Neural progenitor cell (in vitro differentiated cells): ENCODE measurements at places on chromosomes 12 and 14.
A peak's percentile ranks its signal among the peaks of the same experiment; 100 is the strongest.

- peak; percentile 84 for DNase-seq
These were observed 14.7 kb downstream of the ITGA5 start for GRCh38 chr12:54404061-54405004.

GRCh38 chr14:64502456-64502855, 1.2 kb downstream of the ZBTB25 start:
- DNase-seq, result no peak

DNA sequence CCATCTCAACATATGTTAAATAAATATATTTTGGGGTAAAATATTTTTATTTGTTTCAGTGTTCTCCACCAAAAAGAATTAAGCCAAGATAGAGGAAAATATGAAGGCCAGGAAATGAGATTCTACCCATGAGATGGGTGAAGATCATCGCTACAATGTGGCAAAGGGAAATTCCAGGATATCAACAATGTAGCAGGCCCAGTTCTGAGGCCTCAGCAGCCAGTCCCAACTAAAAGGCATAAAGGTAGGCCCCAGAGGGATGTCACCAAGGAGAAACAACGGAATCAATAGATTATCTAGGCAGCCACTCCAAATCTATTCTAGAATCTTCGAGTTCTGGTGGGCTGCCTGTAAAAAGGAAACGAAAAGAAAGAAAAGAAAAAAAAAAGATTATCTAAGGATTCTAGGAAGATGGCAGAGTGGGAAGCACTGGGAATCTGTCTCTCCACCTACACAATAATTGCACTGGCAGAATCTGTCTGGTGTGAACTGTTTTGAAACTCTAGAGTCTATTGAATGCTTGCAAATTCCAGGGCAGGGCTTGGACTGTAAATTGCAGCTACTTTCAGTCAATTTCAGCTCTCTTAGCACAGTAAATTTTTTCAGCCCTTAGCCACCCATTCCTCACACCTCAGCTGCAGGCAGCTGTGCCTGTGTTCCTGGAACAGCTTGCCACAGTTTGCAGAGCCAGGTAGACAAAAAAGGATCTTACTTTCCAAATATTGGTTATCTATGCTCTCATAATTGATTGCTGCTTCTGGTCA, 33.1 kb upstream of the MMP19 start:
- no peak for DNase-seq

- no peak for DNase-seq
These were observed 211.3 kb downstream of the ALG10 start for GRCh38 chr12:34233618-34234017.

DNA sequence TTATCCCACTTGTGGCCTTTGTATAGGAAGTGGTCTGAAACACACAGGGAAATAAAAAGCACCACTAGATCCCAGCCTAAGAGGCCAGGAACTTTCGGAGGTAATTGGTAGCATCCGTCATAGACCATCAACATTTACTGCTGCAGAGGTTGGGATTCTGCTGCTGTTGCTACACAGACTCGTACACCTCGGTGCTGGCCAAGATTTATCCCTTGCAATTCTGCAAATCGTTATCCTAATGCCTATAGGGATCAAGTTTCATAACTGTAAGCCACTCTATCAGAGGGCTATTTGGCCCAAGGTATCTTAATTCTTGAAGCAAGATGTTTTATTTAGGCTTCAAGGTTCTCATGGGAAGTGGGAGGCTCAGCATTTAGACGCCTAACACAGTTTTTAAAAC, 913.6 kb downstream of the GALC start:
- no peak for DNase-seq

- no peak for DNase-seq
These were observed 22.8 kb downstream of the CPM start for GRCh38 chr12:68910128-68910527.

DNA sequence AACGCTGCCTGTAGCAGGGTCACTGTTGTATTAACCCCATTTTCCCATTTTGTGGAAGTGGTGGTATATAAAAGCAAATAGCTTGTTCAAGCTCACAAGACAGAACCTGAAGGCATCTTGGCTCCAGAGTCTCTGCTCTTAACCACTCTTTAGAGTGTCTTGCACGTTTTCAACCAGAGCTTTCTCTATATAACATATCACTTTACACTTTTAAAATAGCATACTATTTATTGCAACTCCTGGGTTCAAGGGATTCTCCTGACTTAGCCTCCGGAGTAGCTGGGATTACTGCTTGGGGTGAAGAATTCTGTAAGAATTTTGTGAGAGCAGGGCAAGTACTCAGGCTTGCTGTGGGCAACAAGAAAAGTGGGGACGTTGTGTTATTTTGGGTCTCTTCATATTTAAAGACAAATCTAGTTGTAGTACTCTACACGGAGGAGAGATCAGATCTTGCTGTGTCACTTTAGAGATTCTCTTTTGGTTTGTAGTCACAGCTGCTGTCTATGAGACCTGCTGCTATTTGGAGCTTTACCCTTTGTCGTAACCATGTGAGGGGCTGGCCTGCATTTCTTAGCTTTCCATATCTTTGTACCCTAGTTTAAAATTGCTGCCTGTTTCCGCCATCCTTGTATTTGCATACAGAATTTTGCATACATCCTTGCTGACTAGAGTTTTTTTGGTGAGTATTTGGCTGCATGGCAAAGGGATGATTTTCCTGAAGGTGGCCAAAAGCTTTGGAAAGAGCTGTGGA, 40.7 kb downstream of the WDR20 start:
- DNase-seq, result no peak

- no peak for DNase-seq
These were observed at the start of gene KRT84 for GRCh38 chr12:52385226-52385702. Gene KRT84 (minus strand): TSS chr12:52385652. CDS start chr12:52385585, 67 bp downstream.

- DNase-seq, result no peak
These were observed 29.6 kb downstream of the A2M start for GRCh38 chr12:9086087-9086486.

DNA sequence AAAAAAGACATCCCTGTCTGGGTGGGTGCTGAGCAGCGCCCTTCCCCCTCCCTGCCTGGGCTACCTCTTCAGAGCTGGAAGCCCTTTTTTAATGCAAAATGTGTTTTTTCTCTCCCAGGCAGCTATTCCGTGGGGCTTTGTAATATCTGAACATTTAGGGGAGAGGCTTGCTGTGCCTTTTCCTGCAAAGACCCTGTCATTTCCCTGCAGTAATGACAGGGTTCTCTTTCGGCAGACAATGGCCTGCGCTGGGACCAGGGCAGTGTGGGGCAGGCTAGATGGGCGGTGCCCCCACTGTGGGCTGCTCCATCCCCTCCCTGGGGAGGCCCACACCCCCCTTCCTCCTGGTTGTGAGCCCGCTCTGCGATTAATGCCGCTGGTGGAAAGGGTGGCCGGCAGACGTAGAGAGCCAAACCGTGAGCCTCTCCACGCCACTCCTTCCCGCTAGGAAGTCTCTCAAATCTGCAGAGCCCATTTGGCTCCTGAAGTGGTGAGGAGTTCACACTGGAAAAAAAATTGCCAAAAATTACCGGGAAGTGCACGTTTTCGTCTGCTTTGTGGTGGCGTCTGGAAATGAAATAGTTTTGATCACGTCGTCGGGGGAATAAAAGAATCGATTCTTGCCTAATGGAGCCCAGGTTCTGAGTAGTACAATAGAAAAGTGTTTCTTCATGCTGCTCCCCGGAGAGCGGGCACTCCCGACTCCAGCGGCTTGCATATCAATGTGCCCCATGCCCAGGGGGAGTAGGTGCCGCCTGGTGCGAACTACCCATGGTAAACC, 31.5 kb downstream of the KIF26A start:
- peak; percentile 15 for DNase-seq

GRCh38 chr12:93073324-93073723, 144.2 kb upstream of the EEA1 start:
- DNase-seq, result no peak

GRCh38 chr14:24329736-24330135, 5.1 kb downstream of the ADCY4 start:
- no peak for DNase-seq

GRCh38 chr12:47651368-47652254, 54.2 kb downstream of the RPAP3 start:
- DNase-seq, result peak; percentile 71

DNA sequence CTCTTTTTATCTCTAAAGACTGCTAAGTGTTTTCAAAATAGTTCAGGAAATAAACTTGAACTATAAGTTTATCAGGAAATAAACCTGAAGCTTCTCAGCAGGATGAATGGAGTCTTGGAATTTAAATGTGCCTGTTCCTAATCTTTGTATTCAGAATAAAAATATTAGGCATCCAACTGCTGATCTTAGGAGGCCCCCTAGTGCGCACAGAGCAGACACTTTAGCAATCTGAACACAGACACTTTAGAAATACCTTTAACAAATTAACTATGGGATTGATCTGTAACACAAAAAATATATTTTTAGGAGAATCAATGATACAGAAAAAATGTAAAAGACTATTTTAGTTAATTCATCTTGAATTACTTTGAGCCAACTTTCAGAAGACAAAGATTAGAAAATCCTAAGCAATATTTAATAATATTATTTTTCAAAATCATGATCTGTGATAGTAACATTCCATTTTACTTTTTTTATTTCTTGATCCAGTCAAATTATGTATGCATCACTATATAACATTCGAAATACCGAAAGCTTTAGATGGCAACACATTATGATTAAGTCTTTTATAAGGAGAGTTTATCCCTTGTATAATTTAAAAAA, 80.9 kb downstream of the SLC41A2 start:
- DNase-seq, result peak; percentile 20

GRCh38 chr14:99545586-99545985, 58.4 kb downstream of the CCDC85C start:
- no peak for DNase-seq

- no peak for DNase-seq
These were observed 103.5 kb downstream of the METTL25 start for GRCh38 chr12:82461836-82462235.

DNA sequence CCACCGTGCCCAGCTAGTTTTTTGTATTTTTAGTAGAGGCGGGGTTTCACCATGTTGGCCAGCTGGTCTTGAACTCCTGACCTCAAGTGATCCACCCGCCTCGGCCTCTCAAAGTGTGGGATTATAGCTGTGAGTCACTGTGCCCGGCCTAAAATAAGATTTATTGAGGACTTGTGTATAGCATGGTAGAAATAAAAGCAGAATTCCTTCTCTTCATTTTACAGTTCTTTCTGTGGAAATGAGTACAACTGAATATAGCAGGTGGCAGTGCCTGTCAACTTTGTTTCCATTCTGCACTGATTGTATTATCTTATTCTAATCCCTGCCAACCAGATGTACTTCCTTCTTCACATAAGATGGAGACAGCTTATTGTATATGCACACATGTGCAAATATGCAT, 41.0 kb downstream of the DIP2B start:
- DNase-seq, result no peak

- DNase-seq, result no peak
These were observed 739.0 kb upstream of the TBX3 start for GRCh38 chr12:115422845-115423545.

DNA sequence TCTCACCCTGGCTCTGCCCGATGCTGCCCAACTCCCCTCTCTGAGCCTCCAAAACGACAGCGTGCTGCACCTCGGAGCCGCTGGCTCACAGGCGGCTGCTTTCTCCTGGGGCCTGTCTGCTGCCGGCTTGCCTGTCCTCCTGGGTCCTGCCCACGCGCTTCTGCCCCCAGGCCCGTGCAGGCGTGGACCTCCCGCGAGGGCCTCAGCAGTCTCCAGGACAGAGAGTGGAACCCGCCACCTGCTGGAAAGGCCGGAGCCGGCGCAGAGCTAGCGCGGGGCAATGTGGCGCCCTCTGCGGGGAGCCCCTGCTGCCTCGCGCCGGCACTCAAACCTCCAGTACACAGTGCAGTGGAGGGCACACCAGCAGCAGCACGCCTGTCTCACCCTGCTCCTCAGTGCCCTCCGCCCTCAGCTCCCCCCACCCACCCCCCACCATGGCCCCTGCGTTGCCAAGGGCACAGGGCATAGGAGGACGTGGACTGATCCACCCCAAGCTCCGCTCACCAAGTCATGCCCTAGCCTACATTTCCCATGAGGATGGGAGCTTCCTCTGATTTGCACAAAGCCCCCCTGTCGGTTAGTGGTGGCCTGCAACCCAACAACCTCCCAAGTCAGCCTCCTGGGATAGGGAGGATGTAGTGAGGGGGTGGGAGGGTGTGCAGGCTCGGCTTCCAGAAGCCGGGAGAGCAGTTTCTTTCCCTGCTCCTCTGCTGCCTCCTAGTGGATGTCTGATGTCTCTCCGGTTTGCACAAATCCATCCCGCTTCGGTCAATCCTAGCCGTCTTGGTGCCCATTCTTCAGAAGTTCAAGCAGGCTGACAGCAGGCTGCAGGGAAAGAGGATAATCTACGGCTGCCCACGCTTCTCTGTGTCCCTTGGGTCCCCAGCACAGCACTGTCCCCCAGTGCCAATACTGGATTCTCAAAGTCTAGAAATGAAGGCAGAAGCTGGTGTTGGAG, 25.2 kb downstream of the KRT8 start:
- peak; percentile 96 for DNase-seq

DNA sequence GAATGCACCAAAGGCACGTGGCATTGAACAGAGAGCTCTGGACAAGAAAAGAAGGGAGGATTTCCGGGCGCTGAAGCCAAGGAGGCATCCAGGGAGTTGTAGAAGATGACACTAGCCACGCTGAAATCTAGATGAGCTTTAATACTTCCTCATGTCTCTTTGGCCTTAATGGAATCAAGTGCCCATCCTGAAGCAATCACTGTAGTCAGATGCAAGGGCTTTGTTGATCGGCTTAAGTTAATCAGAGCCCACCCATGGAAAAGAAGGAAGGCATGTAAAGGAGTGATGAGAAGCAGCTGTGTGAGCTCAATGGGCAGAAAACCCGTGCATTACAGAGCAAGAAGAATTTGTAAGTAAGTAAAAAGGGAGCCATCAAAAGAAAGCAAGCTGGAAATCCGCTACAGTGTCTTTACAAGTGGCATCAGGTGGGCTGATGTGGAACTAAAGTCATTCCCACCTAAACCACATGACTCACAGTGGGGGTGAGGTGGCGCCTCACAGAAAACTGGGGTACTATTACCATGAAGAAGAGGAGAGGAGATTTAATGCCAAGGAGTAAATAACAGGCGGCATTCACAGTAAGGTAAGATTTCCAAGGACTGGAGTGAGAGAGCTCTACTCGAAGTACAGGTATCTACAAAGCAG, 48.4 kb downstream of the NDUFA12 start:
- peak; percentile 63 for DNase-seq

- DNase-seq, result no peak
These were observed 24.7 kb downstream of the APAF1 start for GRCh38 chr12:98669751-98670150.
